ENCODE measurements at places on chromosomes 5 and 9.

DNA sequence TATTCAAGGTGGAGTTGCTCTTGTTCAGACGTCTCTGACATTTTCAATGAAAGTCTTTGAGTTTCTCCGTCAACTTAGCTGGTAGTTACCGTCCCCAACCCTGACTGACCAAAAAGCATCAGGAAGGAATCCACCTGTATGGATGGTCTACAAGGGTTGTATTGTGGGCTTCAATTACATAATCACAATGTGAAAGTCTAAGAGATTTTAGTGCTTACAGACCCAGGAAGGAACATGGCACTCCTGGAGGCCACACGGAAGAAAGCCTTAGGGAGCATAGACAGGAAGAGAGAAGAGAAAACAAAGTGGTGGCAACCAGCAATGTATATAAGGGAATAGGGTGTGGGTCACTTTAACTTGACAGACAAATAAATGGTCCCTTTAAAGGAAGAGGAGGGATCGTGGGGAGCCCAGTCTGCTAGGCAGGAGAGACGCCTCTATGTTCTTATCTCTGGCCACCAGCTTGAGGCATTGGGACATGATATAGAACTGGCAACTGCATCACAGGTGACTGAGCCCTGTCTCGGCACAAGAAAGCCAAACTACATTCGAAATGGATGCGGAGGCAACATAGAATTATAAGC, 80.4 kb downstream of the ALDH7A1 start:
- H3K27ac ChIP-seq = no peak overlapping the region
- H3K27me3 ChIP-seq = no peaks in the 10 kb centered on the region
- no peak overlapping the region for H3K4me3 ChIP-seq
- no peak for DNase-seq
- peaks cover 3% of the 10 kb centered on the region for H3K36me3 ChIP-seq
- peaks cover 3% of the 10 kb centered on the region for H3K4me1 ChIP-seq

DNA sequence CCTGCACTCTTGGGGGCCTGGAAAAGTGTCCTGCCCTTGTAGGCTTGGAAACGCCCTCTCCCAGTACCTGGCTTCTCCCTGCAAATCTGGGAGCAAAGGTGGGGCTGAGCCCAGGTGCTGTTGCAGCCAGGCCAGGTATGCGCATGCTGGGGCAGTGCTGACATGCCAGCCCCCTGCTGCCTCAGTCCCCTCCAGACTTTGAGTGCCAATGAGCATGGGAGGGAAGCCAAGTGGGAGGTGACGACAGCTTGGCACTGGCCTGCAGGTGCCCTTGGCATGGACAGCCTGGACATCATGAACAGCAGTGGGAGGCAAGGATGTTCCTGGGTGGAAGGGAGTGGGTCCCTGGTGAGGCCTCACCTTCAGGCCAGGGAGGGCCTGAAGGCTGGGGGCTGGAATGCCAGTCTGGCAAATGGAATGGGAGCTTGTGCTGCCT, 1494.4 kb upstream of the NUDT12 start:
- no peak for DNase-seq
- H3K4me3 ChIP-seq = no peak overlapping the region
- H3K27me3 ChIP-seq = no peaks in the 10 kb centered on the region
- no peak overlapping the region for H3K27ac ChIP-seq

DNA sequence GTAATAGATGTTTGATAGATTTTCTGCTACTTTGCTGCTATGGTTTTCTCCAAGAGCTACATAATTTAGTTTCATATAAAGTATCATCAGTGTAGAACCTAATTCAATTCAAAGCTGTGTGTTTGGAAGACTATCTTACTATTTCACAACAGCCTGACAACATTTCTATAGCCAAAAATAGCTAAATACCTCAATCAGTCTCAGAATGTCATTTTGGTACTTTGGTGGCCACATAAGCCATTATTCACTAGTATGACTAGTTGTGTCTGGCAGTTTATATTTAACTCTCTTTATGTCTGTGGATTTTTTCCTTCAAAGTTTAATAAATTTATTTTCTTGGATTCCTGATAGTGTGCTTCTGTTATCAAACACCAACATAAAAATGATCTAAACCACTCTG, 35.1 kb upstream of the CCDC152 start:
- no peak overlapping the region for H3K4me3 ChIP-seq
- no peaks in the 10 kb centered on the region for H3K27me3 ChIP-seq
- no peaks in the 10 kb centered on the region for H3K36me3 ChIP-seq
- DNase-seq = no peak

- no peaks in the 10 kb centered on the region for H3K4me1 ChIP-seq
- H3K27ac ChIP-seq = no peak overlapping the region
- H3K36me3 ChIP-seq = no peaks in the 10 kb centered on the region
Measured at GRCh38 chr5:137403869-137404268, 95.3 kb downstream of the SPOCK1 start.

- no peaks in the 10 kb centered on the region for H3K27me3 ChIP-seq
- no peak for DNase-seq
- H3K27ac ChIP-seq = no peak overlapping the region
- H3K4me3 ChIP-seq = no peak overlapping the region
Measured at GRCh38 chr5:7425830-7426229, 29.9 kb downstream of the ADCY2 start.

DNA sequence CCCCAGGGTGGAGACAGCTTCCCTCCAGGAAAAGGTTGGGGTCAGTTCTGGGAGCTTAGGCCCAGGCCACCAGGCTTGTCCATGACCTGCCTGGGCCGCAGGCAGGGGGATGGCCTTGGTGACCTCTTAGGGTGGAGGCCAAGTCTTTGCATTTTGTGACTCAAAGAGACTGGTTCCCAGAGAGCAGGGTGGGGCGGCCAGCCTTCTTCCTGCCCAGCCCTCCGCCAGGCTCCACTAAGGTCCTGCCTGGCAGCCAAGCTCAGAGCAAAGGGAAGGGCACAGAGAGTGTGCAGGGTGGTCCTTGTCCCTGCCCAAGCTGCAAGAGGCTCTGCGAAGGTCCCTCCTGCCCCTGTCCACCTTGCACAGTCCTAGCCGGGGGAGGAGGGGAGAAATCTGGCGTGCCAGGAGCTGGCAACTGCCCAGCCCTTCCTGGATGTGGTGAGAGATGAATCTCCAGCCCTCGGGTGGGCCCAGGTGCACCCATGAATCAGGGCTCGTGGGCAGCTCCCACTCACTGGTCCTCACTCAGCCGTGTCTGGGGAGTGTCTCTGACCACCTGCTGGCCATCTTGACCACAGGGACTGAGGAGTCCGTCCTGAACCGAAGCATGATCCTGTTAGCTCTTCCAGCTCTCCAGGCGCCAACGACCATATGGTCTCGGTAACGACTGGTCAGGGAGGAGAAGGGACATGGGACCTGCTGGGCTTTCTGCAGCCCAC, 2.3 kb upstream of the PTGDS start:
- H3K27me3 ChIP-seq = no peaks in the 10 kb centered on the region
- DNase-seq = no peak
- H3K27ac ChIP-seq = no peak overlapping the region
- H3K4me1 ChIP-seq = no peaks in the 10 kb centered on the region
- no peak overlapping the region for H3K4me3 ChIP-seq
- no peaks in the 10 kb centered on the region for H3K36me3 ChIP-seq

- H3K27ac ChIP-seq = no peak overlapping the region
- no peaks in the 10 kb centered on the region for H3K4me1 ChIP-seq
- no peaks in the 10 kb centered on the region for H3K27me3 ChIP-seq
- H3K4me3 ChIP-seq = 0 out of 3 replicates have a peak overlapping the region, but pooled peaks have one; percentile 20
- no peak for DNase-seq
Measured at GRCh38 chr9:83972286-83972685, 7.7 kb downstream of the HNRNPK start.

- no peaks in the 10 kb centered on the region for H3K27me3 ChIP-seq
- H3K27ac ChIP-seq = no peak overlapping the region
- no peaks in the 10 kb centered on the region for H3K36me3 ChIP-seq
- H3K4me1 ChIP-seq = no peaks in the 10 kb centered on the region
- DNase-seq = no peak
- H3K4me3 ChIP-seq = no peak overlapping the region
Measured at GRCh38 chr5:93892481-93892880, 151.1 kb upstream of the POU5F2 start.

GRCh38 chr9:134516464-134516863, 125.1 kb upstream of the COL5A1 start:
- no peak overlapping the region for H3K4me3 ChIP-seq
- H3K36me3 ChIP-seq = peaks cover 2% of the 10 kb centered on the region
- no peak overlapping the region for H3K27ac ChIP-seq
- no peak for DNase-seq
- H3K4me1 ChIP-seq = no peaks in the 10 kb centered on the region
- no peaks in the 10 kb centered on the region for H3K27me3 ChIP-seq

- H3K36me3 ChIP-seq = no peaks in the 10 kb centered on the region
- no peak for DNase-seq
- no peaks in the 10 kb centered on the region for H3K27me3 ChIP-seq
- no peak overlapping the region for H3K27ac ChIP-seq
Measured at GRCh38 chr5:90263102-90263820, 146.3 kb downstream of the CETN3 start.

DNA sequence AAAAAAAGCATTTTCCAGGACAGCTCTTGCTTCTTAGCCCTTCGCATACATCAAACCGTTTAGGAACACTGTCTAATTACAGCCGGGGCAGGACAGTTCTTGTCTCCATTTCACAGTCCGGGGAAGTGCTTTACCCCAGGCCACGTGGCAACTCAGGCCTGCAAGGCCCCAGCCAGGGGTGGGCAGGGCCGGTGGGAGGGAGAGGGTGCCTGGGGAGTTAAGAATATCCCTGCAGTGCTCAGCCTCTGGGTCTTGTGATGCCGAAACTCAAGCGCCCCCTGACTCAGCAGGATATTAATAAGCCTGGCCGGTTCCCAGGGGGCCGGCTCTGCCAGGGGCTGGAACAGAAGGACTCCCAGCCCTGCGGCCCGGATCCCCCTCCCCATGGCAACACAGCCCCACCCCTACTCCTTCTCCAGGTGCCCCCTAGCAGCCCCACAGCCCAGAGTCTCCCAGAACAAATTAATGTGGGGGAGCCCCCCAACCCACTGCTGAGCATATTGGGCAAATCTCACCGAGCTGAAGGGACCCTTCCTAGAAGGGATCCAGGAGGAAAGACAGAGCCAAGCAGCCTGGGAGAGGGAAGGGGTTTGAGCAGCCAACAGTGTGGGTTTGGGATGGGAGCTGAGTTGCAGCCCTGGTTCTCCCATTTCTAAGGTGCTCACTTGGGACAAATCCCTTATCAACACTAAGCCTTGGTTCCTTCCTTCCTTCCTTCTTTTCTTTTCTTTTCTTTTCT, 45.3 kb downstream of the PLPP7 start:
- no peaks in the 10 kb centered on the region for H3K36me3 ChIP-seq
- no peaks in the 10 kb centered on the region for H3K27me3 ChIP-seq
- H3K4me1 ChIP-seq = no peaks in the 10 kb centered on the region

- peak overlapping the region; percentile 88 for H3K4me3 ChIP-seq
- no peak for DNase-seq
- H3K27ac ChIP-seq = no peak overlapping the region
- H3K36me3 ChIP-seq = no peaks in the 10 kb centered on the region
Measured at GRCh38 chr5:96933764-96934707, 1.8 kb upstream of the LNPEP start.

GRCh38 chr9:131366761-131367401, 27.0 kb upstream of the PRRC2B start:
- H3K27ac ChIP-seq = no peak overlapping the region
- H3K4me1 ChIP-seq = no peaks in the 10 kb centered on the region
- peak; percentile 64 for DNase-seq
- H3K27me3 ChIP-seq = no peaks in the 10 kb centered on the region
- no peaks in the 10 kb centered on the region for H3K36me3 ChIP-seq
- H3K4me3 ChIP-seq = no peak overlapping the region

- DNase-seq = no peak
- no peak overlapping the region for H3K27ac ChIP-seq
- H3K27me3 ChIP-seq = no peaks in the 10 kb centered on the region
- H3K36me3 ChIP-seq = no peaks in the 10 kb centered on the region
- no peak overlapping the region for H3K4me3 ChIP-seq
Measured at GRCh38 chr9:4333787-4334186, 33.9 kb upstream of the GLIS3 start.

DNA sequence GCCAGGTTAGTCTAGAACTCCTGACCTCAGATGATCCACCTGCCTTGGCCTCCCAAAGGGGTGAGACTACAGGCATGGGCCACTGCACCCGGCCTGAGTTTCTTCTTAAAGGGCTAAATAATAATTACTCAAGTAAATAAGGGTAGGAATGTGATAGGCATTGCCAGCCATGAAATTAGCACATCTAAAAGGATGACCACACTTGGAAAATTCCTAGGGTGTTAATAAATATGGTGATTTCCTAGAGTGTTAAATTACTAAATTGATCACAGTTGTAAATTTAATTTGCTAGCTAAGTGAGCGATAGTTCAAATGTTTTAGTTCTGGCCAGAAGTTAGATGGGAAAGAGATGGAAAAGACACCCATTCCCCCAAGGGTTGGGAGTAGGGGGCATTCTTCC, 53.4 kb downstream of the UBAP1 start:
- no peak overlapping the region for H3K27ac ChIP-seq
- no peaks in the 10 kb centered on the region for H3K27me3 ChIP-seq
- no peak for DNase-seq
- peaks cover 9% of the 10 kb centered on the region for H3K36me3 ChIP-seq
- no peak overlapping the region for H3K4me3 ChIP-seq

- no peak for DNase-seq
- no peak overlapping the region for H3K4me3 ChIP-seq
- no peaks in the 10 kb centered on the region for H3K4me1 ChIP-seq
- no peaks in the 10 kb centered on the region for H3K27me3 ChIP-seq
- H3K36me3 ChIP-seq = peaks cover 7% of the 10 kb centered on the region
Measured at GRCh38 chr5:74617202-74617601, 23.3 kb downstream of the ENC1 start.

GRCh38 chr9:102124465-102124864, 386.0 kb upstream of the GRIN3A start:
- no peaks in the 10 kb centered on the region for H3K4me1 ChIP-seq
- peaks cover 9% of the 10 kb centered on the region for H3K36me3 ChIP-seq
- DNase-seq = peak; percentile 60
- no peak overlapping the region for H3K27ac ChIP-seq
- no peaks in the 10 kb centered on the region for H3K27me3 ChIP-seq

DNA sequence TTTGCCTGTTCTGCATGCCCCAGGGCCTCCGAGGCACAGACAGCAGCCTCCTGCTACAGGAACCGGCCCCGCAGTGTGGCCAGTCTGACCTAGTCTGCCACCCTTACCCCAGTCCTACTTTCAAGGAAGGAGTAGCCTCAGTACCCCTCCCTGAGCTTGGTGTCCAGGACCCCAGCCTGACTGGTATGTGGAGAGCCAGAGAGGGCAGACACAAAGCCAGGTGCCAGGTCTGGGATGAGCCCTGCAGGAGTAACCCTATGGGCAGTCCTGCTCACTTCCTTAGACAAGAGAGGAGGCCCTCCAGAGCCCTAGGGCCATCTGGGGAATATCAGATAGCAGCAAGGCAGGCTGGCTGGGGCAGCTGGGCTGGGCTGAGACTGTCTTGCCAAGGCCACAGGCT, 67.8 kb downstream of the NRG2 start:
- no peak overlapping the region for H3K27ac ChIP-seq
- no peaks in the 10 kb centered on the region for H3K27me3 ChIP-seq

GRCh38 chr5:59917121-59917520, 23.6 kb upstream of the PDE4D start:
- H3K4me3 ChIP-seq = no peak overlapping the region
- no peaks in the 10 kb centered on the region for H3K27me3 ChIP-seq
- no peak for DNase-seq
- no peaks in the 10 kb centered on the region for H3K36me3 ChIP-seq

All from H9 (cell line).